AG20443 (cell line): ENCODE measurements at places on chromosomes 16 and 17.

- DNase-seq = no peak
These were observed 102.1 kb downstream of the CDH13 start for GRCh38 chr16:82728901-82729300.

DNA sequence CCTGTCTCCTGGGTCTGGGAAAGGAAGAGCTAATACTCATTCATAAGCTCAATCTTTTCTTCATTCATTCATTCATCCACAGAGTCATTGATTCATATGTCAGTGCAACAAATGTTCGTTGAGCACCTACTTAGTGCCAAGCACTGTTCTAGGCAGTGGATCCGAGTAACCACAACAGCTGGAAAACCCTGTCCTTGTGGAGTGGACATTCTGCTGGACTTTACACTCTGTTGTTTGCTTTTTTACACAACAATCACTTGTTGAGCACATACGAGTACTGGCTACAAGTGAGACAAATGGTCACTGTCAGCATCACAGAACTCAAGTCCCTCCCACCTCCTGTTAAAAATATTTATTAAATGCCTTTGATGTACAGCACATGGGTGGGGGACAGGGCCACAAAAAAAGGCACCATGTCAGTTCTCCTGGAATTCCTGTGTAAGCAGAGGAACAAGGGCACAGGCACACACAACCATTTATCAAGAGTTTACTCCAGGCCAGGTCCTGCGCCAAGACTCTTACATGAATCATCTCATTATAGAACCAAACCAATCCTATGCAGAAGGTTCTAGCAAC lies 46.9 kb downstream of the TEKT5 start:
- no peak for DNase-seq

DNA sequence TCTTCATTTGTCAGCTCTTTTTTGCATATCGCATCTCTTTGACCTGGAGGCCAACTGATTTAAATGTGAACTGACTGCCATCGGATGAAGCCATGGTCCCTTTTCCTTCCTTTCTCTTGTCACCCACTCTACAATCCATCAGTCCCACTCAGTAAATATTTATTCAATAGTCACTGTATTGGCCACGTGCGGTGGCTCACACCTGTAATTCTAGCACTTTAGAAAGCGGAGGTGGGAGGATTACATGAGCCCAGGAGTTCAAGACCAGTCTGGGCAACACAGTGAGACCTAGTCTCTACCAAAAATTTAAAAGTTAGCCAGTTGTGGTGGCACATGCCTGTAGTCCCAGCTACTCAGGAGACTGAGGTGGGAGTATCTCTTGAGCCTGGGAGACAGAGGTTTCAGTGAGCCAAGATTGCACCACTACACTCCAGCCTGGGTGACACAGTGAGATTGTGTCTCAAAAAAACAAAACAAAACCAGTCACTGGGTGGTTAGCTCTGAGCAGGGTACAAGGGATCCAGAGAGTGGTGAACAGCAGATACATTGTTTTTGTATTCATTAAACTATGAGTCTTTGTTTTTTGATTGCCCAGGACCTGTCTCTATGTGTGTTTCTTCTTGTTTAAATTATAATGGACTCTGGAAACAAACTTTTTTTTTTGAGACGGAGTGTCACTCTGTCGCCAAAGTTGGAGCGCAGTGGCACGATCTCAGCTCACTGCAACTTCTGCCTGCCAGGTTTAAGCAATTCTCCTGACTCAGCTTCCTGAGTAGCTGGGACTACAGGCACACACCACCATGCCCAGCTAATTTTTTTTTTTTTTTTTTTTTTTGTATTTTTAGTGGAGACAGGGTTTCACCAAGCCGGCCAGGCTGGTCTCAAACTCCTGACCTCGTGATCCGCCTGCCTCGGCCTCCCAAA lies 6.9 kb downstream of the PHAF1 start:
- DNase-seq = no peak

- no peak for DNase-seq
These were observed 35.7 kb downstream of the CYTH1 start for GRCh38 chr17:78746263-78746948.

DNA sequence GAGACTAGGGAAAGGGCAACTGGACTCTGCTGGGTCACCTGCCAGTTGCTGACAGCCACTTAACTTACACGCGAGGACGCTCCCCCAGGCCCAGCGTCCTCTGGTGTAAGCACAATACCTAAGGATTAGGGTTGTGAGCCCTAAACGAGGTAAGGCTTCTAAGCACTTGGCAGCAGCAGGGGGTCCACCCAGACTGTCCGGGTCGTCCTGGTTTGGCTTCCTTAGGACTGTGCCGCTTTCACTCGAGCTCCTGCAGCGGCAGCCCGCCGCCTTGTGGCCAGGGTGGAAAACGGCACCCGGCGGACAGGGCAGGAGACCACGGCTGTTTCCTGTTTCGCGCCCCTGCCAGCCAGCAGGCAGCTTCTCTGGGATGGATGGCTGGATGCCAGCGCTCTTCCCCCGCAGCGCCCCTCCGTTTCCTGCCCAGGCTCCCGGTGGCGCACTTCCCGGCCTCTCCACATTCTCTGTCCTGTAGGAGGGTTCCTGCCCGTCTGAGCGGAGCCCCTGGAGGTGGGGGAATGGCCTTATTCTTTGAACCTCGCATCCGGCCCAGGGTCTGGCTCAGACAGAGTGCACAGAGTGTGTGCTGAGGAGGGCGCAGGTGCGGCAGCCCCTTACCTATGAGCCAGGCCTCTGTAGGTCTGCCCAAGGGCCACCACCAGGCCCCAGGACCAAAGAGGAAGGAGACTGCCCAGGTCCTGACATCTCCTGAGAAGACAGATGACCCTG lies 47.0 kb upstream of the AMZ2 start:
- DNase-seq = peak; percentile 77

DNA sequence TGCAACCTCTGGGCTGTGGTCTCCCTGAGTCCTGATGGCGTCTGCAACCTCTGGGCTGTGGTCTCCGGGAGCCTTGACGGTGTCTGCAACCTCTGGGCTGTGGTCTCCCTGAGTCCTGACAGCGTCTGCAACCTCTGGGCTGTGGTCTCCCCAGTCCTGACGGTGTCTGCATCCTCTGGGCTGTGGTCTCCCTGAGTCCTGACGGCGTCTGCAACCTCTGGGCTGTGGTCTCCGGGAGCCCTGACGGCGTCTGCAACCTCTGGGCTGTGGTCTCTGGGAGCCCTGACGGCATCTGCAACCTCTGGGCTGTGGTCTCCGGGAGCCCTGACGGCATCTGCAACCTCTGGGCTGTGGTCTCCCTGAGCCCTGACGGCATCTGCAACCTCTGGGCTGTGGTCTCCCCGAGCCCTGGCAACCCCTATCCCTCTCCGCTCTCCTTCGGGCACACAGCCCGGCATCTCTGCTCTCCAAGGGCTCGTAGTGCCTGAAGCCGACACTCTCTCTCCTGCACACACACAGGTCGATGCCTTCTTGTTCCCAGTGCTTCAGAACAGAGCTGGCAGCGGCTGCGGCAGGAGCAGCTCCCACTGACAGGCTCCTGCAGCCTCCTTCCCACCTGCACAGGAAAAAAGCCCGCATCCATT lies 45.6 kb downstream of the METRNL start:
- no peak for DNase-seq

- no peak for DNase-seq
These were observed 15.3 kb upstream of the SMG1 start for GRCh38 chr16:18941471-18941870.

DNA sequence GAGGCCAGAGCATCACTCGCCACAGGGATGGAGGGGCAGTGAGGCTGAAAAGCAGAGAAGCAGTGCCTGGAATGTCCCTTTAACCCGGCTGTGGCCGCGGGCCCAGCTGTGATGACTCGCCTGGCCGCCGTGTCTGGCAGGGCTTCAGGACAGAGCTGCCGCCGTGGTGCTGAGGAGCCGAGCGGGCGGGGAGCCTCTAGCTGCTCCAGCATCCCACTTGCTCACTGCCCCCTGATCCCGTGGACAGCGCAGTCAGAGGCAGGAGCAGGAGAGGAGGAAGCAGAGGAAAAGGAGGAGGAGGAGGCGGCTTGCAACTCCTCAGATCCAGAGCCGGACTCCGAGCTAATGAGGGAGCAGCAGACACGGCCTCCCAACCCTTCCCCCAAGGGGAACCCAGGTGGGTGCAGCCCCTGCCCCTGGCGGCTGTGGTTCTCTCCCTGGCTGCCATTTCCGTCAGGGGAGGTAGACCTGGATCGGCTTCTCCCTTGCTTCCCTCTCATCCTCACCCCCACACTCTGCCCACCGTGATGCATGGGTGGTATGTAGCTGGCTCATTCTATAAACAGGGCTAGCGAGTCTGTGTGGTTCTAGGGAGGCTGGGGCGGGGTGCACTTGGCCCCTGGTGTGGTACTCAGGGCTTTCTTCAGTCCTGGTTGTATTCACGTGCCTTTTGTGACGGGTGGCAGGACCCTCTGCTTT lies 165.7 kb downstream of the CMIP start:
- peak; percentile 96 for DNase-seq

GRCh38 chr16:2060346-2060745 lies 12.6 kb downstream of the TSC2 start:
- no peak for DNase-seq

- no peak for DNase-seq
These were observed 29.0 kb downstream of the HEXIM2 start for GRCh38 chr17:45190503-45191255.

DNA sequence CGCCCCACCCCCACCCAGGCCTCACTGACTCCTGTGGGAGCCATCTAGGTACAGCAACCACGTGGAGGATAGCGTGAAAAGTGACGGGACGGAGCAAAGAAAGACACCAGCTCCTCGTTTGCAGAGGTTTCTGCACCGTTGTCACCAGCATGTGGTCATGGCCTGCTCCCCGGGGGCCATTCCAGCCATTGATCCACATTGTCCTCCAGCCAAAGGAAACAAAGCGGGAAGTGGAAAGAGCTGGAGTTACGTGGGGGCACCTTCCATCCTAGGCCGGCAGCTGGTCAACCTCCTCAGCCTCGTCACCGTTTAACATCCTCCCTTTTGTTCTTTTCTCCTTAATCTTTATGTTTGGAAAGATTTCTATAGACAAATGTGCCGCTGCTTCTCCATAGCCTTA lies 153.7 kb downstream of the RPTOR start:
- DNase-seq = no peak
